Activated CD4-positive, alpha-beta T cell treated with anti-CD3 and anti-CD28 coated beads, Interleukin-2, Interleukin-4, amounts not matched to agents 100 ng/mL and 50 ng/mL, durations not matched to agents 16 hours and 8 hours (primary cell): ENCODE measurements at places on chromosomes 4 and X.

DNA sequence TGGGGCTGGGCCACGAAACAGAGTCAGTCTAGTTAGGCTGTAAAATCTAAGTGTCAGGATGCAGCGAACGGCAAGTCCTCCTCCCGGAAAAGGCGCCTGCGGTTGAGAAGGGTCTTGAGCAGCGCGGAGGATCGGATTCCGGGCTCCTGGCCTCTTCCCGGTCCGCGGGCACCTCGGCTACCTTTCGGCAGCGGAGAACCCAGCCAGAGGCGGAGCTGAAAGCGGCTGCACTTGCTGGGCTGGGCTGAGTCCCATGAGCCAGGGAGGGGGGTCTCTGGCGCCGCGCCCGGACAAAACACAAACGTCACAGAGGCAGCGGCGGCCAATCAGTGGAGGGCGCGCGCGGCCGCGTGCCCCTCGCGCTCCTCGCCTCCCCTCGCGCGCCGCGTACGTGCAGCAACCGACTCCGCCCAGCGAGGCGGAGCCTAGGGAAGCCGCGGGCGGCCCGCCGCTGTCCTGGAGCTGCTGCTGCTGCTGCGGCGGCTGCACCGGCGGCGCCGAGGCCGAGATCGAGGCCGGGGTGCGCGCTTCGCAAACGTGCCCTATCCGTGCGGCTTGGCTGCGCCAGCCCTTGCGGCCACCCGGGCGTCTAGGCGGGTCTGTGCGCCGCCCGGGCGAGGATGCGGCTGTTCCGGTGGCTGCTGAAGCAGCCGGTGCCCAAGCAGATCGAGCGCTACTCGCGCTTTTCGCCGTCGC is at the start of gene PDK3:
TSS of gene PDK3 (plus strand) at position 451 of the 696 bp plus-strand sequence. CDS start at position 621, 170 bp downstream.
- peak; percentile 82 for DNase-seq

- DNase-seq = no peak
These were observed 1.3 kb upstream of the HTRA3 start for GRCh38 chr4:8268211-8268610.

GRCh38 chr4:131603705-131604104 is 1545.4 kb upstream of the PCDH10 start:
- DNase-seq = no peak

DNA sequence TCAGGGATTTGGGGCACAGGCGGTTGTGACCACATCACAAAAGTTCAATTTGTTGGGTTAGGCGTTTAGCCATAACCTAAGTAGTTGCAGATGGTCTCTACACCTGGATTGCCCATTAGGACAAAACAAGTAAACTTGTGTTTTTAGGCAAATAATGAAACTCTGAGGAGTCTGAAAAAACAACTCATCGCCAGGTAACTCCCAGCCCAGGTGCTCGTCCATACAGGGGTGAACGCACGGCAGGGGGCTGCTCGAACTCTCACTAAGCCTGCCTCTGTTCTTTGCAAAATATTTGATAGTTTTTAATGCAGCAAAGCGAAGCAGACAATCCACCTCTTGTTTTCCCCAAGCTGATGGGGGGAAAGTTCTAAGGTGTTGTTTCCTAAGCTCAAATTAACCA is 559 bp upstream of the RHOH start:
- no peak for DNase-seq

DNA sequence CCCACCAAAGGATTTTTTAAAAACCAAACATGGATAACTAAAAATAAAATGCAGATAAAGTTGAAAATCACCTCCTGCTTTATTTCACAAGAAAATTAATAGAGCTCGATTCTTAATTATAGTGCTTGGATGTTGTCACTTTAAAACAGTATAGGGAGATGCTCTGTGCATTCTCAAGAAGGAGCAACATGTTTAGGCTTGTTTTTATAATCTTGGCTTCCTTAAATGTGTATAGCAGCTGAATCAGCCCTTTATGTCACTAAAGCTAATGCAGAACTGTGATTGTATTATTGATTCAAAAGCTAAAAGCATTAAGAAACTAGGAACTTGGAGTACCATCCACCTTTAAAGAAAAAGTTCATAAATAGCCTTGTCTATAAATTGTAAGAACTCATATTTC is 12.9 kb downstream of the UTP3 start:
- no peak for DNase-seq

- DNase-seq = peak; percentile 72
These were observed 430 bp downstream of the HDAC6 start for GRCh38 chrX:48802089-48802904.

- DNase-seq = no peak
These were observed 9.3 kb downstream of the AADAT start for GRCh38 chr4:170080496-170080895.

GRCh38 chrX:2301901-2302300 is 198.9 kb downstream of the DHRSX start:
- DNase-seq = no peak

GRCh38 chrX:103734125-103734760 is 23.5 kb downstream of the TMEM31 start:
- DNase-seq = peak; percentile 4

DNA sequence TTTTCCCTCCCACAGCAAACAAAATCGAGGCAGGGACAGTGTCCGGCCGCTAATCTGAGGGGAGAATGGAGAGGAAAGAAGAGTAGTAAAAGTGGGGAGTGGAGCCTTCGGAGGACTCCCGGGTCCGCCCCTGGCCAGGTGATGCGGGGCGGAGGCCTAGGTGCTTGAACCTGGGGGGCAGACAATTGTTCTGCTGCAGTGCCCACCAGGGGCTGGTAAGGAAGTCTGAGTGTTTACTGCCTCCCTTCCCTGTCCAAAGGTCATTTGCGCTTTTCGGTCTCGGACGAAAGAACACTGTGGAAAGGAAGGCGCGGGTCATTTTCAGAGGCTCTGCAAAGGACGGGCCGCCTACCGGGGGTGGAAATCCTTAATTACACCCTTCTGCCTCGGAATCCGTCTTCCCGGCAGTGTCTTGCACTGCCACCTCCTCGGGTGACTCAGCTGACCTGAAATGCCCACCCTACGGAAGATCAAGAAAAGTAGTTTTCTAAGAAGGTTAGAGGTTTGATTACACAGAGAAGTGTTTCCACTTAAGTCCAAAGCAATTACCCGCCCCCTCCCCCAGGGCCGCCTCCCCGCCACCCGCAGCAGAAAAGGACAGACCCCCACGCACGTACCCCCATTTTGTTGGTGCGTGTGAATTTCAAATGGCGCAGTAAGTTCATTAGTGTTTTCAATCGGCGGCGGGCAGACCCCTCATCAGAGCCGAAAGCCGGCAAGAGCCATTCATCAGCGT is 99.9 kb upstream of the TENM3 start:
- no peak for DNase-seq
